ENCODE measurements at places on chromosomes 16 and 17.
A peak's percentile ranks its signal among the peaks of the same experiment; 100 is the strongest.

DNA sequence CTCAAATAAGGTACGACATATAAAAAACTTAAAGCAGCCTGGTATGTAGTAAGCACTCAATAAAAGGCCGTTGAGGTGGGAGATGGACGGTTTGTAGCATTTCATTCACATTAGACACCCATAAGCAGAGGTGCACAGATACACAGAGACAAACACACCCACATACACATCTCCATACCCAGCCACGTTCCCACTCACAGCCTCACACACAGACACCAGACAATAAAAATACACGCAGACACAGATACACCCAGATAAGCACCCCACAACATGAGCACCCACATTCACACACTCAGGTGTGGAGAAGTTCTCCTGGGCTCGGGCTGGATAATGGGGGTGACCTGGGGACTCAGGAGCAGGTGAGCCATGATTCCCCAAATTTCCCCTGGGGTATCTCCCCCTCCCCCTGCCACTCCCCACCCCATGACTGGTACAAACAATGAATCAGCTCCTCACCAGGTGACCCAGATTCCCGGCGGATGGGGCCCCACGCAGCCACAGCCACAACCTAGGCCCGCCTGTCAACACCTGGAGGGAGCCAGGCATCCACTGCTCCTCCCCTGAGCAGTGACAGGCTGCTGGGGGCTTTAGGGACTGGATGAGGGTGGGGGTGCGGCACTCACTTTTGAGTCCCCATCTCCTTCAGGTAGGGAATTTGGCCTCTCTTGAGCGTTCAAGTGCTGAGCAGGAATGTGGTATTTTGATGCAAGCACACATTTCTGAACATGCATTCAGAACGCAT, 2.7 kb downstream of the DLX3 start:
- no peak for DNase-seq

DNA sequence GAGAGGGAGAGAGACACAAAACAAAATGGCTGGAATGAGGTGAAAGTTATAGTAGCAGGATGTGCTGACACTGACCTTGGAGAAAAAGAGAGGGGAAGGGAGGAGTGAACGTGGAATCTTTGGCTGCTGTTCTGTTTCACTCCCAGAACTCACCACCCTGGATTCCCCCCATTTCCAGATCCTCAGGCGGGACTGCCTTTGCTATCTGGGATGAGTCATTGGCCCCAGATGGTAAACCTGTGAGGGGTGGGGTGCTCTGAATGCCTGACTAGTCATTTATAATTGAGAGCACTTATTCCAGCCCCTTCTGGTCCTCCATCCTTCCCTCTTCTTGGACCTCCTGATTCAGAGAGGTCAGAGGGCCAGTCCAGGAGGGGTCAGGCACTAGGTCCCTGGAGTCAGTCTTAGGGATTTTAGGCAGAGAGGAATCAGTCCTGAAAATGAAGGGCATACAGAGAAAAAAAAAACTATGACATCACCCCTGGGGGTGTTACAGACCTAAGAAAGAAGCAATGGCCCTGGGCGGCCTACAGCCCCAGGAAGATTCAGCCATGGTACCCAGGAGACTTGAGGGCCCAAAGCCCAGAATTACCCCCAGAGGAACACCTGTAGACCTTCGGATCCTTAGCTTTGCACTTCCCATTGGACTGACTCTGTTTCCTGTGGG, 2.2 kb upstream of the ZG16 start:
- no peak for DNase-seq

DNA sequence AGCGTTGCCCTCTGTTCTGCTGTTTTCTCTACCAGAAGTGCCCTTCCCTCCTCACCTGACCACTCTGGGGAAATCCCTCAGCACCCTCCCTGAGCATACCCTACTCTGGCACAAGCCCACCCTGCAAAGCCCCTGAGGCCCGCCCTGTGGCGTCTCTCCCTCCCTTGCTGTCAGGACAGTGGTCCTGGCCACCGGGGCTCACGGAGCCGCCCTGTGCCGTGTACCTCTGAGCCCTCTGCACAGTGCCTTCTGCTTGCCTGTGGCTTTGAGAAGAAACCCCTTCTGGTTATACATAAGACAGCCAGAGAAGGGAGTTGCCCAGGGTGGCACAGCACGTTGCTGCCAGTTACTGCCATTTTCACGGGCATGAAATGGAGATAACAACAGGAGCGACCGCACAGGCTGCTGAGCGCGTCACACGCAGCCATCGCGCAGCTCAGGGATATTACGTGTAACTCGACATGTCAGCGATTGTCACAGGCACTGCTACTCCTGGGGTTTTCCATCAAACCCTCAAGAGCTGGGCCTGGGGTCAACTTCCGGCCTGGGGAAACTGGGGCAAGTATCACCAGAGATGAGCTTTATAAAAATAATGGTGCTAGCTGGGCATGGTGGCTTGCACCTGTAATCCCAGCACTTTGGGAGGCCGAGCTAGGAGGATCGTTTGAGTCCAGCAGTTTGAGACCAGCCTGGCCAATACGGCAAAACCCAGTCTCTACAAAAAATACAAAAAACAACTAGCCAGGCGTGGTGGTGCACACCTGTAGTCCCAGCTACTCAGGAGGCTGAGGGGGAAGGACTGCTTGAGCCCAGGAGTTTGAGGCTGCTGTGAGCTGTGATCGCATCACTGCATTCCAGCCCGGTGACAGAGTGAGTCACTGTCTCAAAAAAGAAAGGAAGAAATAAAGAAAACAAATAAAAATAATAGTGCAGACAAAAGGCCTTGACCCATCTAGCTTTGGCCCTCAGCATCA, 14.8 kb downstream of the SCGB1C2 start:
- peak; percentile 40 for DNase-seq

- DNase-seq, result no peak
Measured at GRCh38 chr16:1493746-1494094, 560 bp downstream of the TELO2 start.

DNA sequence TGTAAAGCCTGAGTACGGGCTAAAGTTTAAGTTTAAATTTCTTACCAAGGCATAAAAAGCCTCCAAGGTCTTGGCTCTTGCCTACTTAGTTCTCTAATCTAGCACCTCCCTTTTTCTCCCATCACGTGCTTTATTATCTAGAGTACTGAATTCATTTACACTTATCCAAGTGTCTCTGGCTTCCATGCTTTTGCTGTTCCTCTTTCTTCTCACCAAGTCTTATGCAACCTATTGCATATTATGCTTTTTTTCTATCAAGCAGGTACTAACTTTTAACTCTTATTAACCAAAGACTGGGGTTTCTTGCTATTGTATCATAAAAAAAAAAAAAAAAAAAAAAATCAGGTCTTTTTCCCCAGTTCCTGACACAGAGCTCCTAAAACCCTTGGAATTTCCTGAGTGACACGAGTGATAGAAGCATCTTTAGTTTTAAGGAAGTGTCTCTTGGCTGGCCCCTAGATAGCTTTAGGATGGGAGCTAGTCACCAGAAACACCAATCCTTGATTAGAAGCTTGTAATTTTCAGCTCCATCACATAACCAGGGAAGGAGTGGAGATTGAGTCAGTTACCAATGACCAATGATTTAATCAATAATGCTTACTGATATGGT, 44.9 kb downstream of the SSH2 start:
- no peak for DNase-seq

- peak; percentile 25 for DNase-seq
Measured at GRCh38 chr17:3683054-3683511, 12.9 kb downstream of the P2RX5 start.

- DNase-seq, result no peak
Measured at GRCh38 chr17:16488968-16489337, 3.0 kb downstream of the LRRC75A start.

DNA sequence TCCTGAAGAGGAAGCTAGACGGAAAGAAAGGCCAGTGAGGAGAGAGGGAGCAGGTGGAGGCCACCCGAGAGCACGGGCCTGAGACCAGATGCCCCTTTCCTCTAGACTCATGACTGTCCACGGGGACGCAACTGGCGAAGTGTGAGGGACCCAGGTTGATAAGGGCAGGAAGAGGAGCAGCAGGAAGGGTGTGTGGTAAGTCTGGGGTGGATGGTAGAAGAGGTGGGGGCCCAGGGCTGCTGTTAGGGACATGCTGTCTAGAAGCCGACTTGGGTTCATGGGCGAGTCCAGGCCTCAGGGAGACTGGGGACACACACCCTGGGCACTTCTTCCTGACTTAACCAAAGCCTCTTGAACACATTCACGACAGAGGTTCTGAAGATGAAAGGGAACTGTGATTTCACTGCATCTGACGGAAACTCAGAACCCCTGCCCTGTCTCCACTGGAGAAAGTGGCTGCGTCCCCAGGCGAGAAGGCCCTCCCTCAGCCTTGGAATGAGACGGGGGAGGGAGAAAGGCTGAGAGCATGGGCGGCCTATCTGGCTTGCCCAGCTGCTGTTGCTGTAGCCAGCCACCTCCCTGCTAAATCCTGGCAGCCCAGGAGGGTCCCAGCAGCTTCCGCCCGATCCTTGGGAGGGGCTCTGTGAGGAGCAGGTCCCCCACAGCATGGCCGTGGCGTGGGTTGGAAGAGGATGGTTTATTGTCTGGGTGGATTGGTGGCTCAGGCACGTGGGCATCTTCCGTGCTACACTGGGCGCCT, 6.0 kb downstream of the HIC1 start:
- DNase-seq, result no peak

DNA sequence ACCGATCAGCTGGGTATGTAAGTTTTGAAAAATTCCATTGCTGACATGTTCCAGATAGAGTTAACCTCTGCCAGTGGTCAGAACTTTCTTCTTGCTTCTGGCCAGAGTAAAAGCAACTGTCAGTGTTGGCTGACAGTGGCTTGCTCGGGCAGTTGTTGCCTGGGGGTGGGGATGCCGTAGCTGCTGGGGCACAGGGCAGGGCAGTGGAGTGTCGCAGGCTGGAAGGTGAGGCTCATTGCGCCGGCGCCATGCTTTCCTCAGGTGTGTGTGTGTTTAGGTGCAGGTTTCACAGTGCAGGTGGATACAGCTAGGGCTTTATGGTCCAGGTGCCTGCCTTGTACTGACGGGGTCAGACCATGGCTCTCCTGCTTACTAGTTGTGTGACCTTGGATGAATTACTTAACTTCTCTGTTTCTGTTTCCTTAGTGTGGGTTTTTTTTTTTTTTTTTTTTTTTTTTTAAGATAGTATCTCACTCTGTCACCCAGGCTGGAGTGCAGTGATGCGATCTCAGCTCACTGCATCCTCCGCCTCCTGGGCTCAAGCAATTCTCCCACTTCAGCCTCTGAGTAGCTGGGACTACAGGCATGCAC, 156.4 kb downstream of the SNX29 start:
- DNase-seq, result no peak

All from Caki2 (cell line).